ENCODE measurements at places on chromosomes 11 and 22.

DNA sequence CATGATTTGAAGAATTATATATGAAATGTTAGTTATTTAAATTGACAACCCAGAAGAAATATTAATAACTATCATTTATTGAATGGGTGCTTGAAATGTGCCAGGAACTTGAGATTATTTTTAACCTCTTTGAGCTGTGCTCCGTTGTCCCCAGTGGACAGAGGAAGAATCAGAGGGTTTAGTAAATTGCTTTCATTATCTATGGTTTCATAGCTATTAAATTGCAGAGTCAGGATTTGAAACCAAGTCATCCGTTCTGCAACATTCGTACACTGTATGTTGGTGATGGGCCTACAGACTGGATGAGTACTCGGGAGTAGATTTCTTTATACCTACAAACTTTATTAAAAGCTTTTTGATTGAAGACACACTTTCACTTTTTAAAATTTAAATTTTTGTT lies 4.9 kb downstream of the HSD17B12 start:
- DNase-seq, result no peak

- no peak for DNase-seq
Measured at GRCh38 chr11:110711776-110712658, at the start of gene ARHGAP20. Gene ARHGAP20 (minus strand): TSS chr11:110712437. CDS start chr11:110712231, 206 bp downstream.

DNA sequence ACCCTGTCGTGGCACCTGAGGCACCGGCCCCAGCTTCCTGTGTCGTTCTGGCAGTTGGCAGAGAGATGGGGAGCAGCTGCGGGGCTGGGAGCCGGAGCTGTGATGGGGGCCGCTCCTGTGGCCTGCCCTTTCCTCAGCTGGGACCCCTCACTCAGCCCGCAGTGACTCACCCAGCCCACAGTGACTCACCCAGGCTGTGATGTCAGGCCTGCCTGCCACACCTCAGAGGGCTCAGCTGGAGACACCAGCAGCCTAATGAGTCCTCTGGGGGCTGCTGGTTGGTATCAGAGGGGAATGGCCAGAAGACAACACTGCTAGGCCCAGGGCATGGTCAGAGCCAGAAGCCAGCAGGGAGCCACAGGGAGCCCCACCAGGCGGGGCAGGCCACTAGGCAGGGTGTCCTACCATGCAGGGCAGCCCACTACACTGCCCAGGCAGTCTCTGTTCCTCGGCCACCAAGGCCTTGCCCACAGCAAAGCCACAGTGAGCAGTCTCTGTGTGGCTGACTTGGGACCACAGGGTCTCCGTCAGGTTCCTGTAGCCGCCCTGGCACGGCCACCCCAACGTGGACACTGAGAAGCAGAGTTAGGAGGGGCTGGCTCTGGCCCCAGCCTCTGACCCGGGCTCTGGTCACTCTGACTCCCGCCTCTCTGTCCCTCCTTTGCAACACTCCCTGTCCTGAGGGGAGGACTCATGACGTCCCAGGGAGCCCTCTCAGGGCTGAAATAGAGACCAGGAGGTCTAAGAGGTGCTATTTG lies 4.2 kb upstream of the FXYD2 start:
- DNase-seq, result no peak

DNA sequence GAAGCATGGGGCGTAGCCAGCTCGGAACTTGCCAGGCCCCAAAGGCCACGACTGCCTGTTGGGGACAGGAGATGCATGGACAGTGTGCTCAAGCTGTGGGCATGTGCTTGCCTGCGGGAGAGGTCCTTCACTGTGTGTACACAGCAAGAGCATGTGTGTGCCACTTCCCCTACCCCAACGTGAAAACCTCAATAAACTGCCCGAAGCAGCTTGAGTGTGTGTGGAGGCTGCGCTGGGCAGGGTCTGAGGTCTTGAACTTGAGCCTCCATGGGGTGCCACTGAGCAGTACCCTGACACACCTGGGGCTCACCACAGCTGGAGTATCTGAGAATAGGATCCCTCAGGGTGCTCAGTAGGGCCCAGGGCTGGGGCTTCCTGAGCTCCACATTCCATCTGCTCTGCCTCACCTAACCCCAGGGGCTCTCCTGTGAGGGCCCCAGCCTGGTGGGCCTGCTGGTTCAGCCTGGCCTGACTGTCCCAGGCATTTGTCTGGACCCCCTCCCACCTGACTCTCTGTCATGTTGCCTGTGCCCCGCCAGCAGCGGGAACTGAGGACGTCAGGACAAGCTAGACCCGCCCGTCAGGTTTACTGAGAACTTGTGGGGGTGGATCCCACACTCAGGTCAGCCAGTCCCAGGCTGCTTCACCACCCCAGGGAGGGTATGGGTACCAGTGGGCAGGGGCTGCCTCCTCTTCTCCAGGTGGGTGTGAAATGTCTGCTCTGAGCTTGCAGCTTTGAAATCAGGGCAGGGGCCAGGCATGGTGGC lies 3.2 kb downstream of the RASSF7 start:
- DNase-seq, result no peak

DNA sequence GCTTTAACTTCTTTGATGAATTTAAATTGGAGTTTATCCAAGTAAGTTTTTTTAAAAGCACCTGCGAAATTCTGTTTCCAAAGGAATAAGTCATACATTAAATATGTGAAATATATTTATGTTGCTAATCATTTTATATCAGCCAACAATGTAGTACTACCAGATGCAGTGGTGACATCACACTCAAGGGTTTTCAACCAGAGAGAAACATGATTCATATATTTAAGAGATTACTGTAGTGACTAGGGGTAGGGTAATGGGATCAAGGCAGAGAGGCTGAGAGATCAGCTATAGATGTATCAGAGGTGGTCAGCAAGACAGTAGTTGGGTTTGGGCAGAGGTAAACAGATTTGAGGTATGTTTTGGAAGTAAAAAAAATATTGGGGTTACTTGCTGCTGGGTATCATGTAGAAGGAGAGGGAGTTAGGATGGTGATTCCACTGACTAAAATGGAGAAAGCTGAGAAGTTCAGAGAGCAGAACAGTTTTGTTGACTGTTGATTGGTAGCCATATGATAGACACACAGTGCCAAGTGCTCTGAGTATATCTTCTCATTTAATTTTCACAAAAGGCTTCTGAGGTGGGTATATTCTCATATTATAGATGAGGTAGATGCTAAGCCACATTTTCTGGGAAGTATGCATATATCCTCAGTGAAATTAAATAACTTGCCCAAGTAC lies 39.4 kb downstream of the CEP57 start:
- no peak for DNase-seq

DNA sequence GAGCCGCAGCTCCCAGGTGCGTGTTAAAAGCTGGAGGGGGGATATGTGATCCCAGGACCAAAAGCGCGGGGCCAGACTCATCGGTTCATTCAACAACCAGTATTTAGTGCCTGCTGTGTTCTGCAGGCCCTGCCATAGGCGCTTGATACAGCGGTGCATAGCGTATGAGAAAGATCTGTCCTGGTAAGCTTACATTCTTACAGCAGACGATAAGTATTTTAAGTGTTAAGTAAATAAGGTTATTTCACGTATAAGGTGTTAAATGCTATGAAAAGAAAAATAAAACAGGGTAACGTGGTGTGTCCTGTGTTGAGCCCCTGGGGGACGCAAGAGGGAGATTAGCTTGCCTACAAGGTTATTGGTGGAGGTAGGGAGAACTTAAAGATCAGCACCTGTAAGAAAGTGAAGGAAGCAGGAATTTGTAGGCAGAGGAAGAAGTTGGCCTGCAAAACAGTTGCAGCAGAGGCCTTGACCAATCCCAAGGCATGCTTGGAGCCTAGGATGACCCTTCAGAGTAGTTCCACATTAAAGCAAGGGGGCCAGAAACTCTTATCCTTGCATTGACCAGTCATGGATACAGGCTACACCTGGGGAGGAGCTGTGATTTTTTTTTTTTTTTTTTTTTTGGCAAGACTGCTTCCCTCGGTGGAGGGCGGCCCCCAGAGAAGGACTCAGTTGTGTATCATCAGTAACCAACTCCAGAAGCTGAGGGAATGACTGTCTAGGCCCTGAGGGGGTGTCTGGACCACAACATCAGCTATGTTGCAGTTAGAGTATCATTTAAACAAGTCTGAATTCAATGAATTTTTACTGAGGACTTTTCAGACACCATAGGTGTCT lies 487 bp upstream of the LIPT2 start:
- no peak for DNase-seq

GRCh38 chr22:35555483-35555890 lies 14.9 kb downstream of the RASD2 start:
- no peak for DNase-seq

DNA sequence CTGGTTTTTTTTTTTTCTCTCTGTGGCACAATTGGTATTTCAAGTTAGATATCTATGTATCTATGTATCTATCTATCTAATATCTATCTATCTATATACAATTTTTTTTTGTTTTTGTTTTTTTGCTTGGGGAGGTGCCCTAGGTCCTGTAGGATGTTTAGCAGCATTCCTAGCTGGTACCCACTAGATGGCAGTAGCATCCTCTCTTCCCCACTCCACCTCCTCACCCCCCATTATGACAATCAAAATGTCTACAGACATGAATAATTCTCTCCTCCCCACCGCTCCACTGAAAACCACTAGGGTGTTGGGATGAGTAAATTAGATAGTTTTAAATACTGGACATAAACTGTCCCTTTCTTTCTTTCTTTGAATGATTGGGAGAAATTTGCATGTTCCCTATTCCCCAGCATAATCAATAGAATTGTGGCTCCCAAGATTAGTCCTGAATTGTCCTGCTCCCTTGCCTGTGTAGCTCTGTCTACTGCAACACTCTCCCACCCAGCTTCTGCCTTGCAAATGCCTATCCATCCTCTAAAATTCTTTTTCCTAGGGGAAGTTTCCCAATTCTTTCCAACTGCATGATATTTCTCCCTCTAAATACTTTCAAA lies 1152.4 kb downstream of the LRRC4C start:
- no peak for DNase-seq

DNA sequence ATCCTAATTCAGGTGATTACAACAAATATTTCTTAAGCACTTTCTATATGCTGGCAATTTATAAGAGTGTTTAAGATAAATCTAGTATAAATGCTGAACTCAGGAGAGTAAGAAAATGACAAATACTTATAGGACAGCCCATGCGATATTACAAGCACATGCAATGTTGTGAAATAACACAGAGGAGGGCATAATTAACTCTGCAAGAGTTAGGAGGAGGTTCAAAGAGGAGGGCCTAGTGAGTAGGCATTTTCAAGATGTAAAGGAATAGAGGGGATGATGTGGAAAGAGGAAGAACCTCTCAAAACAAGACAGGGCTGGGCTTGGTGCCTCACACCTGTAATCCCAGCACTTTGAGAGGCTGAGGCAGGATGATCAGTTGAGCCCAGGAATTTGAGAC lies 37.1 kb upstream of the IL17RA start:
- DNase-seq, result no peak

GRCh38 chr11:112874980-112875379 lies 86.2 kb upstream of the NCAM1 start:
- no peak for DNase-seq

- no peak for DNase-seq
Measured at GRCh38 chr11:79025622-79026021, 415.2 kb downstream of the TENM4 start.

- no peak for DNase-seq
Measured at GRCh38 chr11:126153972-126154371, 57.5 kb downstream of the RPUSD4 start.

DNA sequence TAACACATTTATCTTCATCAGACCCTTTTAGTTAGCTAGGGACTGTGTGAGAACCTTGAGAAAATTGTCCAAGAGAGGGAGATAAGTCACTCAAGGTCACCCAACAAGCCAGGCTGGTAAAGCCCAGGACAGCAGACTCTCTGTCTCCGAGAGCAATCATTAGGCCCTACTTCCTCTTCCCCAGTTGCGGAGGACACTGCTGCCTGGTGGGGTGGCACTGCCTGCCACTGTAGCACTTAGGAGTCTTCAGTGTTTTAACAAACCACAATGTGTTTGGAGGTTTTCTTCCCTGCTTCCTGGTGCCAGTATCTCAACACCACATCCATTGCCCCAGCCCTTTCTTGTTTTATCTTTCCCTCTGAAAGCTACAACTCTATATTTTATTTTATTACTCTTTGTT lies 132.1 kb upstream of the LDLRAD3 start:
- DNase-seq, result no peak

DNA sequence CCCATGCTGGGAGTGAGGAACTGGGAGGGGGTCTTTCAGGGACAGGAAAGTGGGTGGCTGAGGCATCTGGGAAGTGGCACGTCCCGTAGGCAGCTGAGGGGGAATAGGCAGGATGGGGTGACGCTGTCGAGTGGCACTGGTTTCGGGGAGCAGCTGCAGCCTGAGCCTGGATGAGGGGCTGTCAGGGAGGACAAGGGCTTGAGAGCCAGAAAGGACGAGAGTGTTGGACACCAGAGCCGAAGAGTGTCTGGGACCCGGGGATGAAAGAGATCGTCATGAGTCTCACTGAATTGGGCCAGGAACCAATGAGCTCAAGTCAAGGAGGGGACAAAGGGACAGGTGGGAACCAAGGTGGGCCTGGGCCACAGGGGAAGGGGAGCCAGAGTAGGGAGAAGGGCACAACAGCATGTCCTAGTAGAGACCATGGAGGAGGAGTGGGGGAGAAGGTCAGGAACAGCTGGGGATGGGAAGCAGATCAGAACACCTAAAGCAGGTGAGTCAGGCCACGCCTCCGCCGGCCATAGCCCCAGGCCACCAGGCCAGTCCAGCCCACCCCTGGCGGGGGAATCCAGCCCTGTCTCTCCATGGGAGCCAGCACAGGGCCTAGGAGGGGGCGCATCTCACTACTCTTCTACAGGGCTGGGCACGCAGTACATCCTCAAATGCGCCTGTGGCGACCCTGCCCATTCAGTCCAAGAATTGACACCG lies 4.2 kb downstream of the RAB3IL1 start:
- DNase-seq, result no peak

DNA sequence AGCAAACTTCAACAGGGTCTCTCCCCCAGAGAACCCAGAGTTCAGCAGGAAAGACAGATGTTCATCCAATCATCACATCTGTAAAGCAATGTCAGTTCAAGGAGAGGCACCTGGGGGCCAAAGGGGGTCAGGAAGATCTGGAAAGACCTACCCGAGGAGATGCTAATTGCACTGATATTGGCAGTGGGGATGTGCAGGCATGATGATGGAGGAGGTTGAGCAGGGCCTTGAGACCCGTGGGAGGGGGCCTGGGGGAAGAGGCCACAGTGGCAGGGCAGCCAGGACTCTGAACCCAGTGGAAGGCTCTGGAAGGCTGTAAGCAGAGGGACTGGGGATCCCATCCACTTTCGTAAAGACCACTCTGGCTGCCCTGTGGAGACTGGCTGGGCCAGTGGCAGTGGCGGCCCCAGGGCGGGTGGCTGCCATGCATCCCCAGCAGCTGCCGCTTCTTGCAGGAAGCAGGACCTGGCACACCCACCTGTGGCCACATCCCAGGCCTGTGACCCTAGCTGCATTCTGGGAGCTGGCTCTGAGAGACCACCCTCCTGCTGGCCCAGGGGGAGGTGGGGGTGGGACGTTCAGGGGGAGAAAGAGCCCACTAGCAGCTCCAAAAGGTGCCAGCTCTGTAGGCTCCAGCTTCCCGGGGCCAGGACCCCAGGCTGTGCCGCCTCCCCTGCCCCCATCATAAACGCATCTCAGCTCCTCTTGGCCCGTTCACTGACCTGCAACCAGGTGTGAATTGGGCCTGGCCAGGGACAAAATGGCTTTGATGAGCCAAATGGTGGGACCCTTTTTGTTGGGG lies 59.9 kb upstream of the FGF3 start:
- DNase-seq, result no peak

GRCh38 chr11:71145988-71146824 lies 106.2 kb downstream of the SHANK2 start:
- DNase-seq, result no peak

All from cortex of kidney (tissue), 1 donor.